CD4-positive, alpha-beta T cell (primary cell): ENCODE measurements at places on chromosomes 2 and 18. TPM values are rescaled to one million over a fixed set of nuclear protein-coding genes. Genes with fewer than 3 reads are reported as not detected.
A peak's percentile ranks its signal among the peaks of the same experiment; 100 is the strongest.

DNA sequence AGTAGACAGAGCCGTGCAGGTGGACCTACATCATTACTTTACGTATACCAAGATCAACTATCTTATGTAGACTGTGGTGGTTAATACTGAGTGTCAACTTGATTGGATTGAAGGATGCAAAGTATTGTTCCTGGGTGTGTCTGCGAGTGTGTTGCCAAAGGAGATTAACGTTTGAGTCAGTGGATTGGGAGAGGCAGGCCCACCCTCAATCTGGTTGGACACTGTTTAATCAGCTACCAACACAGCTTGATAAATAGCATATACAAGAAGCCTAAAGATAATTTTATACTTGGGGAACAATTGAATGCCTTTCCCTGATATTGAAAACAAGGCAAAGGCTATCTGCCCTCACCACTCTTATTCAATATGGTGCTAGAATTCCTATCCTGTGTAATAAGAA, 604.2 kb upstream of the ZEB2 start:
- no peaks in the 10 kb centered on the region for H3K36me3 ChIP-seq
- H3K4me3 ChIP-seq, result no peak overlapping the region
- no peak overlapping the region for H3K27ac ChIP-seq
- no peak for DNase-seq
- H3K27me3 ChIP-seq, result no peaks in the 10 kb centered on the region
- no peaks in the 10 kb centered on the region for H3K4me1 ChIP-seq

DNA sequence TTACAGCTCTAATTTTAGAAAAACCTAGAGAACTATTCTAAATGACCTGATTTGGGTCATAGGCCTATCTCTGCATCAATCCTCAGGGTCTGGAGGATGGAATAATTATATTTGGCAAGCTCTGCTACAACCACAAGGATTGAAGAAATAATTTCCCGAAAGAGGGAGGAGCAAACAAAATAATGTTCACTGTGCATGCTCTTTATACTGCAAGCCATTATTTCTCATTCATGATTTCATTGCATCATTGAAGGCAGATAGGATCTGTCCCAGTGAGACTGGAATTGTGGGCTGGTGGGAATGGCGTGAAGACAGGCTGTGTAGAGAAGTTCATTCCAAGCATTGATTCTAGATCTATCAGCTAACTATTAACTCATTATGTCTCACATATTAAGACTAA, 12.7 kb upstream of the MAPRE2 start:
- H3K27me3 ChIP-seq, result no peaks in the 10 kb centered on the region
- peaks cover 34% of the 10 kb centered on the region for H3K4me1 ChIP-seq
- no peak for DNase-seq
- no peak overlapping the region for H3K4me3 ChIP-seq
- no peaks in the 10 kb centered on the region for H3K36me3 ChIP-seq
- peak overlapping the region; percentile 5 for H3K27ac ChIP-seq

GRCh38 chr2:55627915-55628314, 10.5 kb upstream of the PPP4R3B start:
- H3K4me3 ChIP-seq, result no peak overlapping the region
- peaks cover 16% of the 10 kb centered on the region for H3K36me3 ChIP-seq
- H3K27me3 ChIP-seq, result no peaks in the 10 kb centered on the region
- no peak overlapping the region for H3K27ac ChIP-seq
- peaks cover 12% of the 10 kb centered on the region for H3K4me1 ChIP-seq
- DNase-seq, result no peak

DNA sequence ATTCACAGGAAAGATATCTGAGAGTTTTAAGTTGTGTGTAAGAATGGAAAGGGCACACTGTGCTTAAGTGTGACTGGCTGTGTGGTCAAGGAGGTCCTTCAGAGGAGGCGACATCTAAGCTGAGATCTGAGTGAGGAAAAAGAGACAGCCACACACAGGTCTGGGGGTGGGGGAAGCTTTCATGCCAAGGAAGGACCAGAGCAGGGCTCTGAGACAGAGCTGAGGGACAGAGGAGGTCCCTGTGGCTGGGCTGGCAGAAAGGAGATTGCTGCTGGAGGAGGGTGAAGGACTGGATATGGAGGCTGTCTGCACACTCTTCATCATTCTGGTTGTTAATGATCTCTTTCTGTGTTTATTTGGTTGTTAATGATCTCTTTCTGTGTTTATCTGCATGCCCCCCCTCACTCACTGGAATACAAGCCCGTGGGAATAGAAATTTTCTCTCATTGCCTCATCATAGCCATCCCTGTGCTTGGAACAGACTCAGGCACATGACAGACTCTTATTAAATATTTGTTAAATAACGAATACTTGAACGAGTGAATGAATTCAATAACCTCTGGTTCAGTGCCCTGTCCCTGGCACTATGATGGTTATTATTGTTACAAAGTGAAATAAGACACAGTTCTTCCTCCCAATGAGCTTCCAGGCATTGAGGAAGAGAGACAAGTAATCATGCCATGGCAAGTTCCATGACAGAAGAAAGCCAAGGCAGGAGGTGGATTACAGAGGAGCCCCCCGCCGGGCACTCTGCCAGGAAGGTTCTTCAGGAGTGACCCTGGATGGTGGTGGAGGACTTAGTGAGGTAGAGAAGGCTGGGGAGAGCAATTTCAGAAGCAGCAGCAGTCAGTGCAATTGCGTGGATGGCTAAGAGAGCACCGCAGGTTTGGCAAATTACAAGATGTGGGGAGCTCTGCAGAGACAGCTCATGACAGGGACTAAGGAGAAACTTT, 399.4 kb upstream of the HS6ST1 start:
- no peaks in the 10 kb centered on the region for H3K36me3 ChIP-seq
- no peaks in the 10 kb centered on the region for H3K4me1 ChIP-seq
- H3K4me3 ChIP-seq, result no peak overlapping the region

DNA sequence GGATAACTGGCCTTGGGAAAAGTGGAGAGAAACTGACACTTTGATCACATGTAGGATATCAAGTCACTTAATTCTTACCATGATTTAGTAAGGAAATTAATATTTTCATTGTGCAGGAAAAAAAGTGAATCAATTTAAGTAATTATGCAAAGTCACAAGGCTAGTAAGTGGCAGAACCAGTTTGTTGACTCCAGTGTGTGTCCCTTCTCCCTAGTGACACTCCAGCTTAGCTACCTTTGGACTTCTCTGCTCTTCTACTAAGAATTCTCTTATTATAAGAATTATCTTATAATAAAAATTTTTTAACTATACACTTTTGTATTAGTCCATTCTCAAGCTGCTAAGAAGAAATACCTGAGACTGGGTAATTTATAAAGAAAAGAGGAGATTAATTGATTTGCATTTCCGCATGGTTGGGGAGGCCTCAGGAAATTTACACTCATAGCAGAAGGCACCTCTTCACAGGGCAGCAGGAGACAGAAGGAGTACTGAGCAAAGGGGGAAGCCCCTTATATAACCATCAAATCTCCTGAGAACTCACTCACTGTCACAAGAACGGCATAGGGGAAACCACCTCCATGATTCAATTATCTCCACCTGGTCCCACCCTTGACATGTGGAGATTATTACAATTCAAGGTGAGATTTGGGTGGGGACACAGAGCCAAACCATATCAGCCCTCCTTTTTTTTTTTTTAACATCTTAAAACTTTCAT, 13.6 kb downstream of the COL4A4 start:
- no peak for DNase-seq
- H3K36me3 ChIP-seq, result no peaks in the 10 kb centered on the region
- peaks cover 19% of the 10 kb centered on the region for H3K27me3 ChIP-seq
- H3K27ac ChIP-seq, result no peak overlapping the region

DNA sequence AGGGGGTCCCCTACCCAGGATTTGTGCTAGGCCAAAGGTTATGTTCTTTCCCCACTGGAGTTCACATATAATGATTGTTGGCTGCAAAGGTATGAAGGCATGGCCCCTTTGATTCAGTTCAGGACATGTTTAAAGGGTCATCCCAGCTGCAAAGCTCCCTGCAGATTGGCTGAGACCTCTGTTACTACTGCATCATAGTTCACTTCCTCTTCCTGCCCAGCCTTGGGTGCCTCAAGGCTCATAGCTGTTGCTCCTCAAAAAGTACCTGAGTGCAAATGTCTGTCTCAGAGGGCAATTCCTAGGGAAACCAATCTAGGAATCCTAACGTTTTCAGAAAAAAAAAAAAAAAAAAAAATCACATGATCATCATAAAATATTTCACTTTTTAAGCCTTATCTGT, 125.1 kb downstream of the ATL2 start:
- no peaks in the 10 kb centered on the region for H3K36me3 ChIP-seq
- H3K27me3 ChIP-seq, result no peaks in the 10 kb centered on the region
- no peaks in the 10 kb centered on the region for H3K4me1 ChIP-seq

GRCh38 chr2:130824492-130825061, 12.1 kb upstream of the ARHGEF4 start:
- H3K27me3 ChIP-seq, result no peaks in the 10 kb centered on the region
- DNase-seq, result peak; percentile 41
- H3K36me3 ChIP-seq, result no peaks in the 10 kb centered on the region

GRCh38 chr2:31654241-31654640, 73.5 kb upstream of the SRD5A2 start:
- DNase-seq, result no peak
- H3K4me1 ChIP-seq, result no peaks in the 10 kb centered on the region
- H3K27me3 ChIP-seq, result no peaks in the 10 kb centered on the region
- no peak overlapping the region for H3K27ac ChIP-seq
- no peaks in the 10 kb centered on the region for H3K36me3 ChIP-seq

The POTEC gene
- total RNA-seq, result not detected
